Omental fat pad (tissue), 4 donors: ENCODE measurements at places on chromosomes 3 and 15. TPM values are rescaled to one million over a fixed set of nuclear protein-coding genes. Genes with fewer than 3 reads are reported as not detected.

The SEMA3F gene
- total RNA-seq, result 37.7 TPM

The PPP1R14D gene
- not detected for total RNA-seq

The GPR149 gene
- not detected for total RNA-seq

The RASA2 gene
- 19.8 TPM for total RNA-seq

The SLC9C1 gene
- total RNA-seq, result 1.9 TPM

The SERPINI2 gene
- 2.7 TPM for total RNA-seq

The STAB1 gene
- 283 TPM for total RNA-seq

- no peak for DNase-seq
Measured at GRCh38 chr3:42276141-42277132, 10.5 kb upstream of the CCK start.

- no peak for DNase-seq
Measured at GRCh38 chr15:68199340-68199739, 5.8 kb downstream of the CALML4 start.

DNA sequence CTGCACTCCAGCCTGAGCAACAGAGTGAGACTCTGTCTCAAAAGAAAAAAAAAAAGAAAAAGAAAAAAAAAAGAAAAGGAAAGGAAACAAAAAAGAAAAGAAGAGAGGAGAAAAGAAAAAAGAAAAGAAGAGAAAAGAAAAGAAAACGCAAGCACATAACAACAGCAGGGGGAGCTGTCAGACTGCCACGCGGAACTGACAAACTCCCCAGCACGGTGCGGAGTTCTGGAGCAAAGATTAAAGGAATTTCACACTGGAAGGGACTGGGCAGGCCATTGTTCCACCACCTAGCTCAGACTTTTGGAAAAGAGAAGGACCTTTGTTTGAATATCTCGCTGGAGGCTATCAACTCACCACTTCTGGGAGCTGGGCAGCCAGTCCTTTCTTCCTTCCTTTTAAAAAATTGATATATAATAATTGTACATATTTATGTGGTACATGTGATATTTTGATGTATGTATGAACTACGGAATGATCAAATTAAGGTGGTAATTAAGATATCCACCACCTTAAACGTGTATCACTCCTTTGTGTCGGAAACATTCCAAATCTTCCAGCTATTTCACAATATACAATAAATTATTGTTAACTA, 40.5 kb downstream of the DPPA2 start:
- DNase-seq, result no peak

GRCh38 chr3:13318626-13319470, 101.3 kb downstream of the NUP210 start:
- DNase-seq, result no peak

GRCh38 chr3:178343433-178344038, 192.7 kb upstream of the KCNMB2 start:
- DNase-seq, result no peak

GRCh38 chr15:84883916-84884781, at the start of gene SLC28A1:
Gene SLC28A1, plus strand, starts transcription at chr15:84884662. Its CDS starts 3,099 bp downstream, at chr15:84887761.
- no peak for DNase-seq

GRCh38 chr15:48940508-48940907, 23.2 kb downstream of the SHC4 start:
- DNase-seq, result no peak

DNA sequence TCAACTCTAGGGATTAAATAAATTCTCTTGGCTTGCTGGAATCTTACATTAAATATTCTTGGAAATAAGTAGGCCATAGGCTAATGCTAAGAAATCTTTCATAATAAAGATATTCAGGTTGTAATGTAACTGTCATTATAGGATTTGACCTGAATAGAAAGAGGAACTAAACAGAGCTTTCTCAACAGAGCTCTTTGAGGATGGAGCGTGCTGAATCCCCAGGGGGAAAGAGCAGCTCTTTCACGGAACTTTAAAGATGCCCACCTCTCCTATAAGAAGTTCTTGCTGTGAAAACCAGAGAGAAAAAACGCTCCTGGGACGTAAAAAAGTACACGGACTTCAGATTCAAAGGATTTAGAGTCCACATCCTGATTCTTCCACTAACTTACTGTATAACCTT, 77.9 kb downstream of the NTRK3 start:
- no peak for DNase-seq

- DNase-seq, result no peak
Measured at GRCh38 chr3:194833114-194833910, 147.6 kb downstream of the FAM43A start.

GRCh38 chr3:155093261-155093660, 13.1 kb downstream of the MME start:
- DNase-seq, result no peak

- no peak for DNase-seq
Measured at GRCh38 chr15:85109333-85109732, 127.7 kb downstream of the PDE8A start.

- no peak for DNase-seq
Measured at GRCh38 chr15:51349156-51349844, 7.8 kb downstream of the GLDN start.

- DNase-seq, result no peak
Measured at GRCh38 chr15:44038755-44039191, 156.3 kb downstream of the FRMD5 start.

DNA sequence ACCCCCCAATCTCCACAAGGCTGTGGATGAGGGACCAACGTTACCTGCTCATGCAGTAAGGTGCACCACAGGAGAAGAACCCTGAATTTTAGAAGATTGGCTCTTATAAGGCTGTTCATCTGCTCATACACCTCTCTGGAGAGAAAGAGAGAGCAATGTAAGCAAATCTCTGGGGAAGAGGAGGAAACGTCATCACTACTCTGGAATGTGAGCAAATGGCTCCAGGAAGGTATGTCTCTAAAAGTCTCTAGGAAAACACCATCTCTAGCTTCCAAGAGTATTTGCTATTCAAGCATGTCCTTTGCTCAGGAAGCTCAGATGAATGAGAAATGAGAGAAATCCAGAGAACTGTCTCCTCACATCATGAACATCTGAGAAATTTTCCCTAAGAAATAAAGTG, 235.4 kb downstream of the TBL1XR1 start:
- no peak for DNase-seq

DNA sequence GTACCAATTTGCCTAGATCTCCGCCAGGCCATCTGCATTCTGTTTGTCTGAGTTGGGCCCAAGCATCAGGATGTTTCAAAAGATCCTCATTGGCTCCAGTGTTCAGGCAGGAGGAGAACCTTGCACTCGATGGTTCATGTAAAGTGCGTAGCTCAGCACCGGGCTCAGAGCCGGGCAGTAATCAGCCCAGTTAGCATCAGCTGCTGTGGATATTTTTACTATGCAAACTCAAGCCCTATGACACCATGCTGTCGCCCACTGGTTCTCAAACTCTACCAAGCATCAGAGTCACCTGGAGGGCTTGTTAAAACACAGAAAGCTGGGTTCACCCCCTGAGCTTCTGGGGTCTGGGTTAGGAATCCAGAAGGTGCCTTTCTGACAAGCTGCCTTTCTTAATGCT, 310.8 kb downstream of the SHQ1 start:
- no peak for DNase-seq

DNA sequence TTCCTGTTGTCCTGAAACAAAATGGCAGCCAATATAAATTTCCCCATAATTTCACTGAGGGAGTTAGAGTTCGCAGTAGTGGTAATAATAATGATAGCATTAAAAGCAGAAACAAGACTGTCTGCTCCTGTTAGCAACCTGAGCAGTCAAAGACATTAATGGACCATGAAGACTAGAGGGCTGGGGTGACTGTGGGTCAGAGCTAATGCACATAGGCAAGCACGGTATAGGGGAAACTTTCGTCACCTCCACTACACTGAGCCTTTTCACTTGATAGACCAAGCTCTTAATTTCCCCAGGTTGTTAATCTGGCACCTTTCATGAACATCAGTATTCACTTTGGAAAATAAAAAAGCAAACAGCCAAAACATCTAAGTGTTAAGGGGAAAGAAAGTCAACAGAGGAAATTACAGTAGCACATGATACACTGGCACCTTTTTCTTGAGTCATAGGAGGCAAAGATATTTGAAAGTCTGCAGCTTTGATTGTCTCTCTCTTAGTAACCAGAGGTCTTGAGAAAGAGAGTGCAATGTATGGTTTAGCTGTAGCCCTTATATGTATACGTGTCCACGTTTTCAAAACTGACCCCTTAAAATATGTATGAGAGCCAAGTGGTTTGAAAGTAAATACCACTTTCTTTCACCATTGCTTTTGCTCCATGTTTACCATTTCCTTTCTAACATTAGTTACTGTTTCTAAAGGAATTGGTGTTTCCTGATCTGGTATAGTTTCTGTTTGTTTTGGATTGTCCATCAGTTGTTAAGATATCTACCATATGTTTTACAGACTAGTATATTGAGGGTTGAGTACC, 104.8 kb downstream of the FILIP1L start:
- no peak for DNase-seq

GRCh38 chr3:188049606-188050530, 104.1 kb upstream of the LPP start:
- no peak for DNase-seq

- DNase-seq, result no peak
Measured at GRCh38 chr3:56758539-56758981, 43.2 kb downstream of the ARHGEF3 start.

- no peak for DNase-seq
Measured at GRCh38 chr3:54120657-54121413, 1.5 kb upstream of the CACNA2D3 start.

DNA sequence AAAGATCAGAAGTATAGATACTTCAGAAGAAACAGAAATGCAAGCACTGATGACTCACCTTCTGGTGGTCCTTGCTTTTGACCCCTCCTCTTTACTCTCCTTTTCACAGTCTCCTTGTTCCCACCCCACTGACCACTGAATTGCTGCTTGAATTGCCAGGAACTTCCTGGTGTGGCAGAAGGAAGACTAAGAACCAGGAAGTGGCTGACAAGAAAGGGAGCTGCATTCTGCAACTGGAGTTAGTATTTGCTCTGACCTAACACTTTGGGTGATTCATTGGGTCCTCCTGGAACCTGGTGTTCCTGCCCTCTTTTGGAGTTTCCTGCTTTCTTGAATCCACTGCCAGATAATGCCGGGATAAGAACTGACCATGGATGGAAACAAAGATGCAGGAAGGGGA, 23.0 kb downstream of the KY start:
- no peak for DNase-seq

GRCh38 chr3:171876680-171877147, 33.6 kb downstream of the TMEM212 start:
- no peak for DNase-seq

DNA sequence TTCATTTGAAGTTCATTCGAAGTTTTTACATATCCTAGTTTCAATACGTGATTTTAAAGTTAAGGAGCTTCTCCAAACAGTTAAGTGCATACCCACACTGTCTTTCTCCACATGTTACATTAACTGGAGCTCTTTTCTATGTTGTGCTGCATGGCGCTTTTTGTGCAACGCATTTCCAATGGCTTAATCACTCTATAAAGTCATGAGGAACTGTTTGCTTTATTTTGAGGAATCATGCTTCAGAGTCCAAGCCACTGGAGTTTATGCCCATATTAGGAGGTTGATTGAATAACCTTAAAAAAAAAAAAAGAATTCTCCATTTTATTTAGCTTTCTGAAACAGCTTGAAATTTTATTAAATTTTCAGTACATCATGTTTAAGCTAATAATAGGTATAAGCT, 109.4 kb upstream of the MBNL1 start:
- no peak for DNase-seq

GRCh38 chr3:189395825-189396224, 224.1 kb downstream of the TPRG1 start:
- DNase-seq, result no peak
